Stimulated activated CD4-positive, alpha-beta T cell treated with anti-CD3 and anti-CD28 coated beads, Interleukin-1b, Interleukin-23, amount 100 ng/mL, for 4 hours (primary cell): ENCODE measurements at places on chromosomes 11 and 22.

DNA sequence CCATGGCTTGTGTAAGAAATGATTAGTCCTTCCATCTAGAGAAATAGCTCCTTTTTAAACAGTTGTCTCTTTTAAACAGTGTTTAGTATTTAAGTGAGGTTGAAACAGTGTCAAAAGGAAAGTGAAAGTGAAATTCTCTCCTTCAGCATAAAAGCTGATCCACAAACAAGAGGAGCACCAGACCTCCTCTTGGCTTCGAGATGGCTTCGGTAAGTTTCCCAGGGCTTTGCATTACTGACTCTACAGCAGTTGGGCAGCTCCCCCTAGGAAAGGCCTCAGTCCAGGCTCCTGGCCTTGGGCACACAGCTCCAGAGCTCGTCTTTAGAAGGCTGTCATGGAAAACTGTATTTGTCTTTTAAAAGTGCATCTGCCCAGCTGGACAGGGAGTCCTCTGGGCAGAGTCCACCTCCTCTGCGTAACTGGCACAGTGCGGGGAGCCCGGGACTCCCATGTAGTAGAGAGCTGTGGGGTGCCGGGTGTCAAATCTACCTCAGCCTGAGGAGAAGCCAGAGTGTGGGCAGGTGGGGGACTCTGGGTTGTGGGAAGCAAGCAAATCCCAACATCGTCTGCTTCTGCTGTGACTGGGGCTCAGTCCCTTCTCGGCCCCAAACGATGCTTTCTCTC is at the start of gene PLAAT4:
PLAAT4 (plus strand) TSS at position 140 of the 624 bp plus-strand sequence; CDS start at position 201, 61 bp downstream.
- DNase-seq = peak; percentile 25

DNA sequence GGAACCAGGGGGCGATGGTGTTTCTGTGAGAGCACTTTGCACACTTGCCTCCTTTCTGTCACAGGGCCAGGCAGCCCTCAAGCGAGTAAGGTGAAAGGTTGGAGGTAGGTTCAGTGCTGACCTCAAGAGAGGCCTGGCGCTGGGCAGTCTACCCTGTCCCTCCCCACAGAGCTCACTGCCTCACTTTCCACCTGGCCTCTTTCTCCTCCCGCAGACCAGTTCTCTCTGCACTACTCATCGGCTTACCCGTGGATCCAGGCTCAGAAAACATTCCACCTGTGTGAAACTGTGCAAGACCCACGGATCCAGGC is 16.8 kb downstream of the APOL5 start:
- no peak for DNase-seq

DNA sequence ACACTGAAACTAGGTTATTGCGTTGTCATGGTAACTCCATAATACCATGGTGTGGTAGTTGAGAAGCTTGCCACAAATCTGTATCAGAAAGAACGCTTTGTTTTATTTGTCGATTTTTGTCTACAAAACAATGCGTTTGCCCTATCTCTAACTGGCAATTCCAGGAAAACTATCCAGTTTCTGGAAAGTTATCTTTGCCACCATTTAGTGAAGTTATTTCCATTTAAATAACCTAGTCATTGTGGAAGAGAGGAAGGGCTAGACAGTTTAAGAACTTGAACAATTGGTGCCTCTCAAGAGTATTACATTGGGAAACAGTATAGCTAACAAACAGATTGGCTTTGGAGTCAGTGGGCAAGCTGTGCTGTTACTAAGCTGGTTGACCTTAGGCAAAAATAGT is 7.9 kb downstream of the HSD17B12 start:
- no peak for DNase-seq

DNA sequence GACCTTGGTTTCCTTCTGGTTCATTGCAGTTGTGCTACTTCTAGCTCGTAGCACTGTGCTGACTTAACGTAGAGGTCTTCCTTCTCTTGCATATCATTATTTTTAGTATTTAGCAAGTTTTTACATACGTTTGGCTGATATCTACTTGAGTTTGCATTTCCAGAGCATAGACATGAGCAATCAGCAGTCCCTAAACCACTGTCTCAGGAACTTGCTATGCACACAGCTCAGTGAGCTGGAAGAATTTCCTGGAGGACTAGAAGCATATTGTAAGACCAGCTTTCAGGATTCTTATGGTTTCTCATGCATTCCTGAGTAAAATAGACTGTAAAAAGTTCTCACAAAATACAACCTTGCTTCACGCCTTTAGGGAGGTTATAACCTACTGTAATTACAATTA is 226.7 kb upstream of the PDGFD start:
- no peak for DNase-seq

GRCh38 chr11:61679893-61680621 is at the start of gene DAGLA:
DAGLA (plus strand) TSS chr11:61680391; CDS start chr11:61720156, 39,765 bp downstream.
- peak; percentile 72 for DNase-seq

DNA sequence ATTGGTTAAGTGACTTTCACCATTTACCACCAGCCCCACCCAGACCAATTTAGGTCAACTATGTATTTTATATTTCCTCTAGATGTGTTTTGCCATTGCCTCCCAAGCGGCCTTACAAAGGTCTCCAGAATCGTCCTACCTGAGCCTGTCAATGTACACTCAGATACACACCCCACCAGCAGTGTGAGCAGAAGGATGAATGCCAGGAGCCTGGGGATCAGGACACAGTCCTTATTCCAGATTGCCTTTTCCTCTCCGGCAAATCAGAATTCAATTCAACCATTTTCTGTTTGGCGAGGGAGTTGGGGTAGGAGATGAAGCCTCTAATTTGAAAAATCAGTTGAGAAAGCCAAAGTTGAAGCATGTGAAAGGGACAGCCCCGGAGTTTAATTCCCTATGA is 35.4 kb upstream of the CRTAM start:
- no peak for DNase-seq

GRCh38 chr11:2762031-2762380 is 62.2 kb upstream of the KCNQ1OT1 start:
- no peak for DNase-seq

DNA sequence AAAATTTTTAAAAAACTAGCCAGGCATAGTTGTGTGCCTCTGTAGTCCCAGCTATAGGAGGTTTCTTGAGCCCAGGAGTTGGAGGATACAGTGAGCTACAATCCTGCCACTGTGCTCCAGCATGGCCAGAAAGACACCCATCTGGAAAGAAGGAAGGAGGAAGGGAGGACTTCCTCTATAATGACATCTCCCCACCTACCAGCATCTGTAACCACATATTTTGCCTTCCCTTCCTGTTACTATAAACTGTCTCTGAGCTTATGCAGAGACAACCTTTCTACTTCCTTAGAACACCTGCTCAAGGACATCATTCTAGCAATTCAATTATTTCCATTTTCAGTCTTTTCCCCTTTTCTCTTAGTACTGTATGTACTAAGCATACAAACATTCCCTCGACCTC is 2.2 kb upstream of the NUP160 start:
- DNase-seq = no peak

DNA sequence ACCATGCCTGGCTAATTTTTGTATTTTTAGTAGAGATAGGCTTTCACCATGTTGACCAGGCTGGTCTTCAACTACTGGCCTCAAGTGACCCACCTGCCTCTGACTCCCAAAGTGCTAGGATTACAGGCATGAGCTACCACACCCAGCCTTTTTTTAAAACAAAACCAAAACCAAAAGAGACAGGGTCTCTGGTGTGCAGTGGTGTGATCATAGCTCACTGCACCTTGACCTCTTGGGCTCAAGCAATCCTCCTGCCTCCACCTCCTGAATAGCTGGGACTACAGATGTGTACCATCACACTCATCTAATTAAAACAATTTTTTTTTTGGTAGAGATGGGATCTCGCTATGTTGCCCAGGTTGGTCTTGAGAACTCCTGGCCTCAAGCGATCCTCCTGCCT is 77.7 kb downstream of the PTPRJ start:
- DNase-seq = no peak

DNA sequence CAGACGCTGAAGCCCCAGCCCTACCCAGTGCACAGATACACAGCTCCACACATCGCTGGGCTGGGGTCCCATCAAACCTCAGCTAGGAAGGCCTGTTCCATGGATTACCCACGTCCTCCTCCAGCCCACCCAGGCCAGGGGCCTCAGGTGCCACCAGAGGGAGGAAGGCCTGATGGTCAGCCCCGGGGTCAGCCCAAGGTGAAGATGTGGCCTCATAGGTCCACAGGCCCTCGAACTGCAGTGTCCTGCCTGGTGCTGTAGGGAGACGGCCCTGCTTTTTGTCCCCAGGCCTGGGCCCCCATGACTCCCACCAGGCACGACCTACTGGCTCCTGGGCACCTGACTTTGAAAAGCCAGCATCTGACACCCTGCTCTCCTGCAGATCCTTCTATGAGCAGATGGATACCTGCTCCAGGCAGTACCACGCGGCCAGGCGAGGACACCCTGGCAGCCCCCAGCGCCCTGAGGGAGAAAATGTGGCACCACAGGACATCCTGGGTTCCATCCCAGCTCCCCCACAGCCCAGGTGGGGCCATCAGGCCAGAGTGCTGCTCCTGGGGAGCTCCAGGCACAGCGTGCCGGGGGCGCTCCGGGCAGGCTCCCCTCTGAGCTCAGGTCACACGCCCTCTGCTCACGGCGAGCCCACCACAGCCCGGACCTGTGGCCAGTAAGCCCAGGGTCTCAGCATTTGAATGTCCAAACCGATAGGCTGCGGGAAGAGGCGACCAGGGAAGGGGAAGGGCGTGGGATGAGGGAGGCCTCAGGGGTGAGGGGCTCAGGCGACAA is 15.8 kb upstream of the MOB2 start:
- no peak for DNase-seq

- DNase-seq = no peak
Measured at GRCh38 chr11:131025421-131026125, 109.3 kb upstream of the SNX19 start.

DNA sequence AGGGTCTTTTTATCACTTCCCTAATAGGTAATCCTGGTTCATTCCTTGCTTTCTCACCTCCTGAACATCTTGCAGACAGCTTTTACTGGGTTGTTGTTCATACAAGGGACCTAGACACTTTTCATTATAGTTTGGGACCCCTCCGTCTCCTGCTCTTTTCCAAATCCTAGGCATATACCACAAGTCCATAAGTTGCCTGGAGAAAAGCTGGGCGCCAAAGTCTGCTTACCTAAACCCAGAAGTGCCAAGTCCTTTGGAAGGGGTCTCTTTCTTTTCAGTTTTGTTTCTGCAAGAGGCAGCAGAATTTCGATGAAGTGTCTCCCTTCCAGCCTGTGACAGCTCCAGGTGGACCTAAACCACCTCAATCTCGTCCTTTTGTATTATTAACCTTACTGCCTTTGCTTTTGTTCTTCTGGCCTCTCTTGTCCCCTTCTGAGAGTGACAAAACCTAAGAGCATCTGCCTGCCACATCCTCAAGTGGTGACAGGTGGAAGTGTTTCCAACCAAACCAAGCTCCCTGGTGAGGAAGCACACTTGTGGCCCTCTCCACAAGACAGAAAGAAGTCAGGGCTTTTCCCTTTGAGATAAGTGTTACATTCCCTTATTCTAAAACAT is 19.5 kb upstream of the P2RY6 start:
- no peak for DNase-seq

- DNase-seq = no peak
Measured at GRCh38 chr22:44286646-44287045, 26.1 kb downstream of the SHISAL1 start.
